ENCODE measurements at places on chromosomes 13 and 19.
A peak's percentile ranks its signal among the peaks of the same experiment; 100 is the strongest.

DNA sequence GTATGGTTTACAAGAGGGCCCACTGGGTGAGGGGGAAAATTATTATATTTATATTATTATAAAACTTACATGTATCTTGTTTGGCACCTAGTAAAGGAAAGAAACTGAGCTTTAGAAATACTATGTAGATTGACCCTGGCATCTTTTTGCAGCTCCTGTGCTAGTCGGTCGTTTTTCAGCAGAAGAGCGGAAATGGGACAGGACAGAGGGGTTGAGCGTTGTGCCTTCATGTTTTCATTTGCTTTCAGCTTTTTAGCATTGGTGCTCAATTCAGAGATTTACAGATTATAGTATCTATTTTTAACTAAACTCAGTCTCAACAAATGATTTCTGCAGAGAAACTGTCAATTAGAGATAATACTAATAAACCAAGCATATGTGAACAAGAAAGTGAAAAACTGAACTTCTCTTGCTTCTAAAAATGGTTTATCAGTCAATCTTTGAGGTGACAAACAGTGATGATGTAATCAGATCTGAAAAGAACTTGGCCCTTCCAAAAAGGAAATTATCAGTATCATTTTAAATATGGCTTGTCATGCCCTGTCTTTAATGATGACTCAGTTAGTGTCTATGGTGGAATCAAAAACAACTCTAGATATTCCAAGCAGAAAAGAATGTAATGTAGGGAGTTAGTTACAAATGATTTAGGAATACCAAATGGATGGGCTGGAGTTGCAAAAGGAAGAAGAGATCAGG is 56.9 kb upstream of the KCTD4 start:
- no peak for DNase-seq

- no peak for DNase-seq
Observed at GRCh38 chr19:6732803-6733337, 4.5 kb downstream of the GPR108 start.

DNA sequence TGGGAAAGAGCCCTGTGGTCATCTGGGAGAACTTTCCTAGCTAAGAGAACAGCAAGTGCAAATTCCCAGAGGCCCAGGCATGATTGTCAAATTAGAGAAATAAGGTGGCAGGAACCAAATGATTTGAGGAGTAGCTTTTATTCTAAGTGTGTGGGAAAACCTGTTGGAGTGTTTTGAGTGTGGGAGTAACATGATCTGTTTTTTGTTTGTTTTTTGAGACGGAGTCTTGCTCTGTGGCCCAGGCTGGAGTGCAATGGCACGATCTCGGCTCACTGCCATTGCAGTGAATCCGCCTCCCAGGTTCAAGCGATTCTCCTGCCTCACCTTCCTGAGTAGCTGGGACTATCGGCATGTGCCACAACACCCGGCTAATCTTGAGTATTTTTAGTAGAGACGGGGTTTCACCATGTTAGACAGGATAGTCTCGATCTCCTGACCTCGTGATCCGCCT is 2.4 kb downstream of the SAE1 start:
- no peak for DNase-seq

- DNase-seq: no peak
Observed at GRCh38 chr19:4288091-4288777, 9.2 kb downstream of the SHD start.

- no peak for DNase-seq
Observed at GRCh38 chr19:16141043-16141442, 2.4 kb upstream of the HSH2D start.

DNA sequence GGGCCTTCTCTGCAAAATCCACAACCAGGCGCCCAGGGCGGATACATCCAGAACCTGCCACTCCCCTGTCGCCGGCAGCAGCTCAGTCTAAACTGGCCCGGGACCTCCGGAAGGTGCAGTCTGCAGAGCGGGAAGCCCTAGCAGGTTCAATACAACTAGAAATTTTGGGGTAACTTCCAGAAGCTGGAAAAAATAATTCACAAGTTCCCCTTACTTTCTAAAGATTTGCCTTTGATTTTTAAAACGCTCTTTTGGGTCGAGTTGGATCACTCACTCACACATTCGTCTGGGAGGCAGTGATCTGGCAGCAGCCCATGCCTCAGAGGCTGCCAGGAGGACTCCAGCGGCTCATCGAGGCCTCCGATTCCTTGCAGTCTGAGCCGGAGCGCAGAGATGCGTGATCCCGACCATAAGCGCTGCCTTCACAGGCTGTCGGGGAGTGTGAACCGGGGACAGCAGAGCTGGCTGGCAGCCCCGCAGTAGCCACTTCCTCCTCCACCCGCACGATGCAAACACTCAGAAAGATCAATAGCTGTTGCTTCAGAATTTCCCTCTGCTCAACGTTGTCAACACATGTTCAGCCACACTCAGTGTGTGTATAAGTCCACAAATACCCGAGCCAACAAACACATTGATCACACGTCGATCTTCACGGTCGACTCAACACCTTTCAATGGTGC is 35.6 kb upstream of the ZNF507 start:
- DNase-seq: no peak

DNA sequence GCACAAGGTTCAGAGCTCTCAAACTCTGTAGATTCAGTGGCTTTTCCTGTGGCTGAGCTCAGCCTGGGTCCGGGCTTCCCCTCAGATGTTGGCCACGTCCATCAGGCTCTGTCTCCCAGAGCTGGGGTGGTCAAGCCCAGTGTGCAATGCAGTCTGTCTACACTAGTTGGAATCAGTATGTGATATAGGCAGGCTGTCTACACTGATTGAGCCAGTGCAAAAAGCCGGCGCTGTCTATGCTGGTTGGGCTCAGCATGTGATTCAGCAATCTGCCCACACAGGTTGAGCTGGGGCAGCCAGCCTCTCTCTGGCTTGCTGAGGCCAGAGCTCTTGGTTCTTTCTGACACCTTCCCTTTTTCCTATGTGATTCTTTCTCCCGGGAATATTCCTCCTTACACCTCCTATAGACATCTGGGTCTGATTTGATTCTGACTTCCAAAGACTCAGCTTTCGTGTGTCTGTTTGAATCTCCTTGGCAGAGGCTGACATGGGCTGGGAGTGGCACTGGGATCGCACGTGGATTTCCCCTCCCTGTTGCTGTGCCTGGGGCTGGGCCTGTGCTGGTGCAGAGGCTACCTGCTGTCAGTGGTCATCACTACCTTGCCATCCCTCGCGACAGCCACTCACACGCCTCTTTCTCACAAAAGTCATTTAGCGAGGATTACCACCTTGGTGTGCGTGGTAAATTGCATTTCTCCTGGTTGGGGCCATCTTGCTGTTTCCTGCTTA is 9.3 kb downstream of the CHST8 start:
- no peak for DNase-seq

GRCh38 chr19:7454998-7455397 is 33.8 kb downstream of the PEX11G start:
- no peak for DNase-seq

DNA sequence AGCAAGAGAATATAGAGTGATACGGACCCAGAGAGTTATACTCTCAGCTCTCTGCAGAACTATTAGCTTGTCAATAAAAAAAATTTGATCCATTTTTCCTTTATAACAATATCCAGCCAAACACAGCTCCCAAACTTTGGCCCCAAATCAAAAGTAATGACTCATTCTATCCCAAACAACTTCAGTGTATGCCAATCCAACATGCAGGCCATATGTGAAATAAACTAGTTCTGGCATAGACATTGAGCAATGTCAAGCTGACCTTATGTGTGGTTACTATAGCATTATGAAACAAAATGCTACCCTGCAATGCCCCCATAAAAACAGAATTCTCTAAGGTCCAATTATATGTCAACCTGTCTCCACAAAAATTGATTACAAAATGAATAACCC is 209.5 kb downstream of the DNAJC15 start:
- DNase-seq: peak; percentile 63

DNA sequence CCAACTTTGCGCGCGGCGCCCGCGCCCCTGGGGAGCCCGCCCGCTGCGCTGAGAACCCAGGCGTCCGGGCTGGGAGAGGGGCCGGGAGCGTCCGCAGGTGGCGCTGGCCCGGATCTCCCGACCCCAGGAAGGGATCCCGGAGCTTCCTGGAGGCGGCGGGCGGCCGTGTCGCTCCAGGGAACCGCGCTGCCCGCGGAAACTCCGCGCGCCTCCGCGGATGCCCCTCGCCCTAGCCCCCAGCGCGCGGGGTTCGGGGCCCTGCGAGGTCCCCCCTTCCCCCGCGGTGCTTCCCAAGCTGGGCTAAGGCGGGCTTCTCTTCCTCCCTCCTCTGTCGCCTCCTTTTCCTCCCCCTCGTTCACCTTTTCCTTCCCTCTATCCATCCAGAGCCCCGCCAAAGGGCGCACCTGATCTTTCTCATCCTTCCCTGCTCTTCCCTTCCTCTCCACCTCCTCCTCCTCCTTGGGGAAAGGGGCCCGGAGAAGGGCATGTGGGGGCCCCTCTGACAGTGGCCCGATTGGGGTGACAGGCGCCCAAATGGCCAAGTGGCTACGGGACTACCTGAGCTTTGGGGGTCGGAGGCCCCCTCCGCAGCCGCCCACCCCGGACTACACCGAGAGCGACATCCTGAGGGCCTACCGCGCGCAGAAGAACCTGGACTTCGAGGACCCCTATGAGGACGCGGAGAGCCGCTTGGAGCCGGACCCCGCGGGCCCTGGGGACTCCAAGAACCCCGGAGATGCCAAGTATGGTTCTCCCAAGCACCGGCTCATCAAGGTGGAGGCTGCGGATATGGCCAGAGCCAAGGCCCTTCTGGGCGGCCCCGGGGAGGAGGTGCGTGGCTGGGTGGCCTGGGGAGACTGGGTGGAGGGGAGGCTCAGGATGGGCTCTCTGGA is 710 bp downstream of the SHD start:
- DNase-seq: no peak

DNA sequence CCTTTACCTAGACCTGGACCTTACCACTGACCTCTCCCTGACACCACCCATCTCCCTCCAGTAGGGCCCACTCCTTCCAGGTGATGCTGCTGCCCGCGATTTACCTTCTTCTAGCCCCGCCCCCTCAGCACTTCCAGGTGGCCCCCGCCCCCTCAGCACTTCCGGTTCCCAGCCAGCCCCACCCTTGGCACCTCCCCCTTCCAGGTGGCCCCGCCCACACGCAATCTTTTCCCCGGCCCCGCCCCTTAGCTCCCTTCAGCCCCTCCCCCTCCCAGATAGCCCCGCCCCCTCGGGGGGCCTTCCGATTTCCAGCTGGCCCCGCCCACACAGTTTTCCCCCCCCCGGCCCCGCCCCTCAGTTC is 586 bp downstream of the LIG1 start:
- DNase-seq: peak; percentile 9

DNA sequence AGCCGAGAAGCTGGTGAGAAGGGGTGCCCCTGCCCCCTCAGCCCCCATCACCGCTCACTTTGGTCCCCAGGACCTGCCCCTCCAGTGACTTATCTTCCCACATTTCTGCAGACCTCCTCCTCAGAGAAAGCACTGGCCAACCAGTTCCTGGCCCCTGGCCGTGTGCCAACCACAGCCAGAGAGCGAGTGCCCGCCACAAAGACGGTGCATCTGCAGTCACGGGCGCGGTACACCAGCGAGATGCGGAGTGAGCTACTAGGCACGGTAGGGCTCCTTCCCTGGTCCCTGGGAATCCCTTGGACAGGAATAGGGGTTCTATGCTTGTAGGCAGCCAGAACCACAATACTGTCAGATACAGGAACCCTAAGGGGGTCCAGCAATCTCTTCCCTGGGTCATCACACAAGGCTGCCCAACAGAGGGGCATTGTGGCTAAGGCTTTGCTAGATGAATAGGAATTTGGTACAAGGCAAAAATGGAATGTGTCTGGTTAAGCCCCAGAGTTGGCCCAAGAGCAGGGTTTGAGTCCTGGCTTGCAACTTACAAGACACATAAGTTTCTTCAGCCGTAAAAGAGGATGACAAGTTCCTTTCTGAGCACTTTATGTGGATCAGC is 1.0 kb downstream of the USE1 start:
- DNase-seq: no peak

GRCh38 chr13:69737129-69737935 is 370.3 kb upstream of the ATXN8OS start:
- no peak for DNase-seq

DNA sequence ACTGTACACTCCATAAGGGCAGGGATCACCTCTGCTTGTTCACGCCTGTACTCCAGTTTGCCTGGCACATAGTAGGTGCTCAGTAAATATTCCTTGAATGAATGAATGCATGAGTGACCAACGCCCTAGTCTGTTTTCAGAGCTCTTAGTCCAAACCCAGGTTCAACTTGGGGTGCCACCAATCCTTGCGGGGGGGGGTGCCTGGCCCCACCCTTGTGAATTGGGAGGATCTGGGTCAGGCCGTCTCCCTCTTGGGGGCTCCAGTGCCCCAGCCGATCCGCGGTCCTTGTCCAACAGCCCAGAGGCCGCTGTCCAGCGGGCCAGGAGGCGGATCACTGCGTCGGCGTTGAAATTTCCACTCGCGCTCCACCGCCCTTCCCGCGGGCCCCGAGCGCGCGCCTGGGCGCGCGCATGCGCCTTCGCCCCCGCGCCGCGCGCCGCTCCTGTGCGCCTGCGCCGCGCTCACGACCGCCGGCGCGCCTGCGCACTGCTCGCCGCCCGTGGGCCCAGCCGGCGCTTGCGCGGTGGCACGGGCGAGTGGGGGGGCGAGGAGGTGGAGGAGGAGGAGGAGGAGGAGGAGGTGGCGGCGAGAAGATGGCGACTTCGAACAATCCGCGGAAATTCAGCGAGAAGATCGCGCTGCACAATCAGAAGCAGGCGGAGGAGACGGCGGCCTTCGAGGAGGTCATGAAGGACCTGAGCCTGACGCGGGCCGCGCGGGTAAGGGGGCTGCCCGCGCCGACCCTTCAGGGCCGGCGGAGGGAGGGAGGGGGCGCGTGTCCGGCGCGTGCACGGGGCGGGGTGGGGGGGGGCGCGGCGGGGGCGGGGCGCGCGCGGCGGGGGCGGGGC is at the start of gene CRTC1:
Gene CRTC1 (plus strand): TSS at position 572 of the 849 bp plus-strand sequence. CDS start 23 bp downstream, at position 595.
- peak; percentile 43 for DNase-seq

- DNase-seq: no peak
Observed at GRCh38 chr13:23622985-23623384, 52.8 kb downstream of the TNFRSF19 start.

DNA sequence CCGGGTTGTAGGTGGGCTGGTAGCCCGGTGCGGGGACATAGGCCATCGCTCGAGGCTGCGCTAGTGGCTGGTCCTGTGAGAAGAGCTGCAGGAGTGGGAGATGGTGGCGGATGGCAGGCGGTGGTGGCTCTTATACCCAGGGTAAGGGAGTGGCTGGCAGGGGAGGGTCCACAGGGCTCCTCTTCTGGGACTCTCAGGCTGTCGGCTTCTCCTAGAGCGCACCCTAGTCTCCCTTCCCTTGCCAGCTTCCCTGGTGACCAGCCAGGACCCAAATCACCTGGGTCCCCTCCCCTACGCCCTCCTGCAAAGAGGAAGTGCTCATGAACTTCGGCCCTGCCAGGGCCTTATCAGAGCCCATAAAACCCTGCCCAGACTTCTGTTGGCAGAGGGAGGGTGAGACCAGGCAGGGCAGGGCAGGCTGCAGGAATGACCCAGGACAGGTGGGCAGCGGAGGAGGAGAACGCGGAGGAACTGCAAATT is at the start of gene LGALS4:
Gene LGALS4 (minus strand): TSS at position 105 of the 480 bp plus-strand sequence. CDS start 59 bp downstream, at position 46.
- no peak for DNase-seq

- no peak for DNase-seq
Observed at GRCh38 chr19:1133471-1133929, 29.7 kb downstream of the GPX4 start.

DNA sequence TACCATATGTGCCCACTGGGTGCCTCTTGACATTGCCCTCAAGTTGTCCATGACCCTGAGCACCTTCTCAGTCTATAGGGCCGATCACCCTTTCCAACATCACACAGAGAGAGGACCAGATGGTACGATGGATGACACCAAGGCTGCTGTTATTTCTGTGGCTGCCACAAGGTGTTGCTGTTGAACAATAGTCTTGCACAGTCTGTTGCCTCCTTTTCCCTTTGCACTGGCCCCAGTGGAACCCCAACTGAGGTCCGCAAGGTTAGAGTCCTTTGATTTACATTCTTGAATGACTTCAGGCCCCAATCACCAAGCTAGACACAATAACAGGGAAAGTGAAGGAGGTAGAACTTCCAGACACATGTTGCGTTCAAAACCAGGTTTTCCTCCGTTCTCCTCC is 52.0 kb downstream of the TINCR start:
- DNase-seq: no peak
